ENCODE measurements at places on chromosomes 5 and 9.
A peak's percentile ranks its signal among the peaks of the same experiment; 100 is the strongest.

DNA sequence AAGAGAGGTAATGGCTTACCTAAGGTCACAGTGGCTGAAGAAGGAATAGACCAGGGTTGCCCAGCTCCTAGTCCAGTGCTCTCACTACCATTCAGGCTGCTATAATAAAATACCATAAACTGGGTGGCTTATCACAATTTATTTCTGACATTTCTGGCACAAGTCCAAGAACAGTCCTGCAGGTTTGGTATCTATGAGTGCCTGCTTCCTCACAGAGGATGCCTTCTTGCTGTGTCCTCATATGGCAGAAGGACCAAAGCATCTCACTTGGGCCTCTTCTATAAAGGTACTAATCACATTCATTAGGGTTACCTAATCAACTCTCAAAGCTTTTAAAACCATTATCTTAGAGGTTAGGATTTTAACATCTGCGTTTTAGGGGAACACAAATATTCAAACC is 17.2 kb downstream of the STARD4 start:
- DNase-seq: no peak

DNA sequence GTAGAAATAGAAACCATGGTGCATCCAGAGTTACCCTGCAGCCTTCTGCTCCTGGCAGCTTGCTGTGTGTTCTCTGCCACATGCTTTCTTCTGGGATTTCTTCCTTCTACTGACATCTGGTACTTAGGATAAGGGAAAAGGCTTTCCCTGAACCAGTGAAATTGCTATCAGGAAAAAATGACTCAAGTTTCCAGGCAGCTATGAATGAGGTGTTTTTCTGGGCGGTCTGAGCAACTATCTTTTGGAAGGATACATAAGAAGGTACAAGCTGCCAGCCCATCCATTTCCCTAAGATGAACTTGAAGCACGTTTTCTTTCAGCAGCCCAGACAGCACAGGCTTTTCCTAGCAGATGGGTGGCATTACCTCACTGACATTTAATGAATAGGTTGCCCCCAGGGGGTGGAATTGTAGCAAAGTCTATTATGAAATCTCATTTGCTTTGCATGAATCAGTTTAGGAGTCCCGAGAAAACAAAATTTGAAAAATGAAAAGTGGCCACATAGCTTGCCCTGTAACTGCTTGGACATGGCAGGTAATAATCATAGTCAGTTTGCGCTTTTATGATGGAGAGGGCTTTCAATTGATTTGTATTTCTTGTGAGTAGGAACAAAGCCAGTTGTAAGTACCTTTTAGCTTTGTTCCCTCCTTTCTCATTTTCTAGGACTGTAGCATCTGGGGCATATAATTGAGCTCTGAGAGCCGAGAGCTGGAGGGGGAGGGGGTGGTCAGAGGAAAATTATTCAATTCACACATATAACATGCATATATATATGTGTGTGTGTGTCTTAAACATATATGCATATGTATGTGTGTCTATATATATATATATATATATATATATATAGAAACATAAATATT is 108.5 kb downstream of the C9orf152 start:
- DNase-seq: no peak

- DNase-seq: no peak
Observed at GRCh38 chr5:58273711-58274110, 186.2 kb downstream of the PLK2 start.

GRCh38 chr5:120533581-120533980 is 69.5 kb downstream of the PRR16 start:
- no peak for DNase-seq

GRCh38 chr9:125119643-125120286 is 23.6 kb downstream of the SCAI start:
- DNase-seq: no peak

DNA sequence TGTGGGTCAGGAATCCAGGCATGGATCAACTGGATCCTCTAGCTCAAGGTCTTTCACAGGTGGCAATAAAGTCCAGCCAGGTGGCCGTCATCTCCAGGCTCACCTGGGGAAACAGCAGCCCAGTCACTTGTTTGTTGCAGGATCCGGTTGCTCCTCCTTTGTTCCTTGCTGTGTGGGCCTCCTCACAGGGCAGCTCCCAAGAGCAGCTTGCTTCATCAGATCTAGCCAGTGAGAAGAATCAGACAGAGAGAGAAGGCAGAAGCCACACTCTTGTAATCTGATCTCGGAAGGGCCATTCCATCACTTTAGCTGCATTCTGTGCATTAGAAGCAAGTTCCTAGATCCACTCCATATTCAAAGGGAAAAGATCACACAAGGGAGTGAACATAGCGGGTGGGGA is 3.2 kb upstream of the HSD17B3 start:
- no peak for DNase-seq

- no peak for DNase-seq
Observed at GRCh38 chr9:113601656-113602055, 138.1 kb downstream of the RGS3 start.

DNA sequence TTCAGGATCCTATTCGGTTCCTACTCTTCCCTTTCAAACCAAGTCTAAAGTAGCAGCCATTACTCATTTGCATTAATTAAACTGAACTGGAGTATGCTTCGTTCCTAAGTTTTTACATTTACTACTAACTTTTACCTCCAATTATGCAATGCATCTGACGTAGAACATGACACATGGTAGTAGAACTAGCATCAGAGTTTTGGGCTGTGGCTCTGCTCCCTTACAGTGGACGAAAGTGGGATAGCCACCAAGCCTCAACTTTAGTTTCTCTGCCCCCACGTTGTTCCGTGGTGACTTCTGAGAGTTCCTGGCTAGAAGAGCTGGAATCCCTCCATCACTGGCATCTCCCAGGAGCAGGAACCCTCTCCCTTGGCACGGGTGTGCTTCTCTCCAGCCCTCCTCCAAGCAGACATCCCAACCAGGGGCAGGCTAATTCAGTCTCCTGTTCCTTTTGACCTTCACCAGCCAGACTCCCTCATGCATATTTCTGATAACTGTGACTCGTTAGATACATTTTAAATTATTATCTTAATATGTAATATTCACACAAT is 2.9 kb downstream of the IFNE start:
- DNase-seq: no peak

DNA sequence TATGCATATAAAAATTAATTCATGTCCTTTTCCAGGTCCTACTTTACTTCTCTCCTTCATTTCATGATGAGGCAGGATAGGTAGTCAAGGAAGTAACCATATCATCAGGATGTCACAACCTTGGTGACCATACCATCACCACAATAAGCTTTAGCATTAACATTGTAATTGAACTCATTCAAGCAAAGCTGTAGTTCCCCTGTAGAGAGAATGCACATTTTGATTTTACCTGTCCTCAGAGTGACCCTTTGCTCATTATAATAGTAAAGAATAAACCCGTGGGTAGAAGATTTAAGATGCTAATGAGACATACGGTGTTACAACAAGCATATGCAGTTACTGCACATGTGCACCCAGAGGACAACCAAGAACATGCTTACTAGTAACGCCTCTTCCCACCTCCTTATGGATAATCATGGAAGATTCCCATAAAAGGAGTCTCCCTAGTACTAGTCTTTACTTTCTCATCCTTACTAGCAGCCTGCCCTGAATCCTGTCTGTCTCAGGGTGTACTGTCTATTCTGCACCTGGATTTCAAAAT is 2.2 kb downstream of the IFNA6 start:
- DNase-seq: no peak

GRCh38 chr9:83097633-83098032 is 34.7 kb upstream of the RASEF start:
- no peak for DNase-seq

DNA sequence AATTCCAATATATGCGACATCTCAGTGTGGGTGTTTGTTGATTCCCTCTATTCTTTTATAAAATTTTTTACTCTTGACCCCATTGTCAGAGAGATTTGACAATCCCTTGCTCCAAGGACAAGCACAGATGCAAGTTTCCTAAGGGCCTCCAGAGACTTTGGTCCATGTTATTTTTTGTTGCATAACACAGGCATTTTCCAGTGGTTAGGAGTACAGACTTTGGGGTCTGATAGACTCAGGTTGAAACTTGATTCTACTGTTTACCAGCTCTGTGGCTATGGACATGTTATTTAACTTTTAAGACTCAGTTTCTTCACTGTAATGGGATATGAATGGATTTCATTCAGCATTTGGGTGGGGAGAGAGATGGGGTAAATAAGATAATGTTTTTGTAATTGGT is 361.3 kb downstream of the ENC1 start:
- no peak for DNase-seq

GRCh38 chr5:32934529-32934928 is 223.4 kb downstream of the NPR3 start:
- DNase-seq: no peak

DNA sequence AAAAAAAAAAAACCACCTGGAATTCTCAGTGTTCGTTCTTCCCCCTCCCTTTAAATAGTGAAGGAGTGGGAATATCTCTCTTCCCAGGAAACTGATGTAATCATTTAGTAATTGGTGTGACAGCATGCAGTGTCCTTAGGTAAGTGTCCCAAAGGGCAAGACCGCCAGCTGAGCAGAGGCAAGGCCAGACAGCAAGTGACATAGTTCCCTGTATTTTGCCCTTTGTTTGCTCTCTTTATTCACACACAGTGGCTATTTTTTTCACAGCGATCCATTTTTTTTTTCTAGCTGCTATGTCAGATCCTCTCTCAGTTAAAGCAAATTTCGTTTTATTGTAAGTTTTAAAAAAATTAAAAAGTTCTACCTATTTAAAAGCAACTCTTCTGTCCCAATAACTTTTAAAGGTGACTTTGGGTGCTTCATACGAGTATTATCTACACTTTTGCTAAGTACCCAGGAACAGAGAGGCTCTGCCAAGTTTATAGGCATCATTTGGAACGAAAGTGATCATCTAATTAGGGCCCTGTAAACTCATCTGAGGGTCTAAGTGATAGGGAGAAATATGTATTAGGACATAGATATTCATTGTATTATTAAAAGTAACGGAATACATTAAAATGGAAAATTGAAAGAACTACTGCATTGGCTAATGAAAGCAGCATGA is 98.2 kb upstream of the ALDH1A1 start:
- DNase-seq: no peak

DNA sequence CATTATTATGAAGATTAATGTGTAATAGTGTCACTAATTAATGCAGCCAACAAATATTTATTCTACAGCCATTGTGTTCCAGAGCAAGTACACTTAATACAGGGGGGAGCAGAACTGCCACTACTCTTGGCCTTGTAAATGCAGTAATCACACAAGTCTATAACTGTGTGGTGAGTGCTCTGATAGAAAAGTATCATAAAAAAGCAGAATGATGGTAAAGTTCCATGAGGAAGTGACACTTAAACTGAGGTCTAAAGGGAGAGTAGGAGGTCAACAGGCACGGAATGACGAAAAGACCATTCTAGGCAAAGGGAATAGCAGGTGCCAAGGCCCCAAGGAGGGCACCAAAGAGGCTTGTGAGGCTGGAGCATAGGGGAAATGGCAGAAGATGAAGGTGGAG is 142.9 kb downstream of the OSTF1 start:
- DNase-seq: no peak

GRCh38 chr5:103256178-103256577 is 2.4 kb upstream of the MACIR start:
- no peak for DNase-seq

GRCh38 chr9:15416880-15417279 is 5.8 kb upstream of the SNAPC3 start:
- DNase-seq: no peak

GRCh38 chr9:114285166-114285867 is 37.6 kb upstream of the ORM1 start:
- DNase-seq: no peak

- DNase-seq: no peak
Observed at GRCh38 chr9:92964607-92965060, 17.3 kb downstream of the FGD3 start.

- no peak for DNase-seq
Observed at GRCh38 chr5:4295663-4296339, 700.2 kb downstream of the IRX1 start.

- peak; percentile 60 for DNase-seq
Observed at GRCh38 chr5:122192497-122193496, 63.5 kb downstream of the ZNF474 start.

GRCh38 chr5:166441-167372 is 24.6 kb upstream of the LRRC14B start:
- DNase-seq: no peak

- no peak for DNase-seq
Observed at GRCh38 chr5:167570431-167570830, 721.0 kb upstream of the WWC1 start.

- no peak for DNase-seq
Observed at GRCh38 chr5:51811883-51812471, 428.7 kb downstream of the ISL1 start.

DNA sequence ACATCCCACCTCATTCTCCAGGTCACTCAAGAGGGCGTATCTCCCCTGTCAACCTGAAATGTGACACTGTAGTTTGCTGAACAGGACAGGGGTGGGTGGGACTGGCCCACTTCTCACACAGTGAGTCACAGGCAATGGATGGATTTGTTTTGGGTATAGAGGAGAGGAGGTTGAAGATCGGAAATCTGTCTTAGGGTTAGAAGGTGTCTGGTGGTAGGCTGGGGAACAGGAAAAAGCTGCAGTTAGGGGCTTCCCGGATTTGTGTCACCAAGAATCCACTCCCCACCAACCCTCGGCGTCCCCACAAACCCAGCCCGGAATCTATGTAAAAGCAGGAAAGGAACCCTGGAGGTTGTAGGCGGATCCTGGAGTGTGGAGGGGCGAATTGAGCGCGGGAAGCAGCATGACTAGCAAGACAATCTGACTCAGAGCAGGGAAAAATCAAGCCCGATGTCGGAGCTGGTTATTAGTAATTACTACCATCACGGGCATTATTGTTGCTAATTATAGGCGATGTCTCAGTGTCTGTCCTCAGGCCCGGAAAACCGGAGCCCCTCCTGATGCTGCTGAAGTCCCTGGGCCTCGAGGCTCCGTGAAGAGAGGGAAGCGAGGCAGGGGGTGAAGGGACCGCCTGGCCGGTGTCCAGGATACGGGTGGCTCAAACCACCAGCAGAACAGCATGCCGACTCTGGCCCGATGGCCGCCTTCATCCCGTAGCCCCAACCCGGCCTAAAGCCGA is 1.7 kb upstream of the IRX1 start:
- no peak for DNase-seq

GRCh38 chr5:68659881-68660280 is 433.9 kb upstream of the SLC30A5 start:
- DNase-seq: no peak

DNA sequence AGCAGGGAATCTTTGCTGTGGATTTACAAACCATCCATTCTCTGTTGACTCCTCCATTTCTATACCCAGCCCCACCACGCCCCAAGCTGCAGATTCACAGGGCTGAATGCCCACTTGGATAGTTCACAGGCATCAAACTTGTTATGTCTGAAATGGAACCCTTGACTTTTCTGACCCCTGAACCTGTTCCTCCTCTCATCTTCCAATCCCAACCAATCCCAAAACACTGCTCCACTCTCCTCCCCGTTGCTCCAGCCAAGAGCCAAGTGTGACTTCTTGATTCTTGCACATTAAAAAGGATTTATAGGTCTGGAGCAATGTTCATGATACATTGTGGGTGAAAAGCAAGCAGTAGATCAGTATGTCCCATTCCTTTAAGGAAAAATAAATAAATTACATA is 145.6 kb downstream of the DAB2IP start:
- no peak for DNase-seq
